NCI-H1092 treated with DMSO at 0.1 percent for 48 hours (cell line): ENCODE measurements at places on chromosomes 1 and 21.

- no peak for DNase-seq
These were observed 78.2 kb upstream of the RALGPS2 start for GRCh38 chr1:178646821-178647220.

DNA sequence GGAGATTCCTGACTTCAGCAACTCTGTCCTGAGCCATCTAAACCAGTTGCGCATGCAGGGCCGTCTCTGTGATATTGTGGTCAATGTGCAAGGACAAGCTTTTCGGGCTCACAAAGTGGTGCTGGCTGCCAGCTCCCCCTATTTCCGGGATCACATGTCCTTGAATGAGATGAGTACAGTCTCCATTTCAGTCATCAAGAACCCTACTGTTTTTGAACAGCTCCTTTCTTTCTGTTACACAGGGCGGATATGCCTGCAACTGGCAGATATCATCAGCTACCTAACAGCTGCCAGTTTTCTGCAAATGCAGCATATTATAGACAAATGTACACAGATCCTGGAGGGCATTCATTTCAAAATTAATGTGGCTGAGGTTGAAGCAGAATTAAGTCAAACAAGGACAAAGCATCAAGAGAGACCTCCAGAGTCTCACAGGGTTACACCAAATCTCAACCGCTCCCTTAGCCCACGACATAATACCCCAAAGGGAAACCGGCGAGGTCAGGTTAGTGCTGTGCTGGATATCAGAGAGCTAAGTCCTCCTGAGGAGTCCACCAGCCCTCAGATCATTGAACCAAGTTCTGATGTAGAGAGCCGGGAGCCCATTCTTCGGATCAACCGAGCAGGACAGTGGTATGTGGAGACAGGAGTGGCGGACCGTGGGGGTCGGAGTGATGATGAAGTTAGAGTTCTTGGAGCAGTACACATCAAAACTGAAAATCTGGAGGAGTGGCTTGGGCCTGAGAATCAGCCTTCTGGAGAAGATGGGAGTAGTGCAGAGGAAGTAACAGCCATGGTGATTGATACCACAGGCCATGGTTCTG, 2.3 kb downstream of the ZBTB37 start:
- DNase-seq = no peak

DNA sequence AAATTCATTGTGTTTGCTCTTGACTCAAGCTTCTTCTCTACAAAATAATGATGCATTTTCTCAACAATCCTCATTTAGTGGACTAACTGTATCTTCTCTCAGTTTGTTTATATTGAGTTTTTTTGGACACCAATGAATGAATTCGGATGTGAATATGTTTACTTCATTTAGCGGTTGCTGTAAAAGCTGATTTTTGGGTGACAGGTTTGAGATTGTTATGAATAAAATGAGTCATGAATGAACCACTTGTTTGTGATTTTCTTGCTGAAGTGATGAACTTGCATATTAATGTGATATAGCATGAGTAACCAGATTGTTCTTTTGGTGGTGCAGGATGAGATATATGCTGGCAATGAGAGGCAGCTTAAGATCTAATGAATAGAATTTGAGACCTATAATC, 3.1 kb downstream of the DNM3 start:
- no peak for DNase-seq

GRCh38 chr1:202349206-202349928, 868 bp downstream of the PPP1R12B start:
- DNase-seq = no peak

- no peak for DNase-seq
These were observed 135.9 kb upstream of the CHRM3 start for GRCh38 chr1:239250353-239251035.

DNA sequence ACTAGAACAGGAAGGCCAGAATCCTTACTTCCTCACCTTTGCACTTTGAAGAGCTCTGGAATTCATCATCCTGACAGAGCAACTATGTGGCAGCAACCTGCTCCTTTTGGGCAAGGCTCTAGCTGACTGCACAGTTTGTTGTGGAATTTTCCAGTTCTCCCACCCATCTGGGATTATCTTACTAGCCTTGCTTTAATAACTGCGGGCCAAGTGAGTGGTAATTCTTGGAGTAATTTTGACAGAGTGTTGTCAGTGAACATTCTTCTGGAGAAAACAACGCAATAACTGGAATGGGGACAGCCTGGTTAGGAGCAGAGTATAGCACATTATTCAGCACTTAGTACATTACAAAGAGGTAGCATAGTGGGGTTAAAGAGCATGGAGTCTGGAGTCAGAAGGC, 75.3 kb downstream of the NTMT2 start:
- DNase-seq = no peak

- DNase-seq = no peak
These were observed 162.6 kb upstream of the IRF2BP2 start for GRCh38 chr1:234772345-234773147.

GRCh38 chr1:109133815-109134214, 19.9 kb downstream of the ELAPOR1 start:
- DNase-seq = peak; percentile 43

DNA sequence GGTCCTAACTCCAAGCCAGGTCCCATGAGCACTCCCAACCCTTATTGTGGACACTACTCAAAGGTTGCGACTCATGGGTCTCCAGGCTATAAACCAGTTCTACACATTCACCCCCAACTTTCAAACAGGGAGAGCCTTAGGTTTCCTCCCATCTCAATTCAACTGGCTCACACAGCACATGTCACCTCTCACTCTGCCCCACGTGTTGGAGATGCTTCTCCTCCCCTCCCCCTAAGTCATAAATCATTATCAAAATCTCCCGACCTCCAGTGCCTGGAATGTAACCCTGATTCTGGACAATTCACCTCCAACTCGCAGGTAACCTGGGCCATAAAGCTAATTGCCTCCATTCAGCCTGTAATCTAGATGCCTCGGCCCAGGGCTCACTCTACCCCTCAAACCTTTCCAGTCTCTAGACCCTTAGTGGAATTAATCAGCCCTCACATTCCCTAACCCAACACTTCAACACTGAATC, 595 bp downstream of the AK2 start:
- peak; percentile 15 for DNase-seq

DNA sequence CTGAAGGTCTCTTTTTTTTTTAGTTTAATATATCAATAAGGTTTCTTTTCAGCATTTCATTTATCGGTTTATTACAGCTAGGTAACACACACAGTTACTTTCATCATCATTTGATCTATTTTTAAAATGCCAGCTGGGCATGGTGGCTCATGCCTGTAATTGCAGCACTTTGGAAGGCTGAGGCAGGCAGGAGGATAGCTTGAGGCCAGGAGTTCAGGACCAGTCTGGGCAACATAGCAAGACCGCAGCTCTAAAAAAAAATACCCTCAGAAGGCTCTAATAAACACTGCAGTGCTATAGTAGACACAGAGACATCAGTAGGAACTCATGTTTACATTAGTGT, 48.5 kb upstream of the VAMP3 start:
- DNase-seq = no peak

GRCh38 chr1:57506941-57507340, 83.1 kb upstream of the DAB1 start:
- DNase-seq = peak; percentile 3

- DNase-seq = peak; percentile 74
These were observed 147.6 kb upstream of the CAMK1G start for GRCh38 chr1:209435654-209436566.

DNA sequence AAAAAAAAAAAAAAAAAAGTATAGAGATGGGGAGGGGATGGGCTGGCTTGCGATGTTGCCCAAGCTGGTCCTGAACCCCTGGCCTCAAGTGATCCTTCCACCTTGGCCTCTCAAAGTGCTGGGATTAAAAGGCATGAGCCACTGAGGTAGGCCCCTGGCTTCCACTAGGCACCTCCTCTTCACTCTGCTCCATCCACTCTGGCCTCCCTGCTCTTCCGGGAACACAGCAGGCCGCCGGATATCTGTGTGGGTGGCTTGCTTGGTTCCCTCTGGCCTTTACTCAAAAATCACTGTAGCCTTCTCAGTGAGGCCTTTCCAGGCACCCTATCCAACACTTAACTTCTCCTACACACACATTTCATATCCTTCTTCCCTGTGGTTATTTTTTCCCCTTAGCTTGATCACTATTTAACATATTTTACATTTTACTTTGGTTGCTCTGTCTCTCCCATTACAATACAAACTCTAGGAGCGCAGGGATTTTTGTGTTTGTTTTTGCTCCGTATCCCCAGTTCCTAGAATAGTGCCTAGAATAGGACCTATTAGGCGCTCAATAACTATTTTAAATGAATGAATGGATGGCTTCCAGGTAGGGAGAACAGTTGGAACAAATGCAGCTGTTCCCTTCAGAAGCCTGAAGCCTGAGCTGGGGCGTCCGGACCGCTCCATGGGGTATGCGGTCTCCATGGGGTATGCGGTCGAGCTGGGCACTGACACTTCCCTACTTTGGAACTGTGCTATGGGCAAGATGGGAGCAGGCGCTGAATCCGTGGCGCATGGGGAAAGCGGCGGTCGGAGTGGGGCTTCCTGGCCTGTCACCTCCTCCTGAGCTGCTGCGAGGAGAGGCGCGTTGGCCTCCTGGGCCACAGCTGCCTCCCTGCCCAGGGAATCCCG, 46.7 kb downstream of the H3-3A start:
- DNase-seq = no peak

- DNase-seq = no peak
These were observed 27.0 kb upstream of the TIAM1 start for GRCh38 chr21:31370893-31371544.

GRCh38 chr1:37667023-37667671, 25.2 kb upstream of the CDCA8 start:
- DNase-seq = no peak

DNA sequence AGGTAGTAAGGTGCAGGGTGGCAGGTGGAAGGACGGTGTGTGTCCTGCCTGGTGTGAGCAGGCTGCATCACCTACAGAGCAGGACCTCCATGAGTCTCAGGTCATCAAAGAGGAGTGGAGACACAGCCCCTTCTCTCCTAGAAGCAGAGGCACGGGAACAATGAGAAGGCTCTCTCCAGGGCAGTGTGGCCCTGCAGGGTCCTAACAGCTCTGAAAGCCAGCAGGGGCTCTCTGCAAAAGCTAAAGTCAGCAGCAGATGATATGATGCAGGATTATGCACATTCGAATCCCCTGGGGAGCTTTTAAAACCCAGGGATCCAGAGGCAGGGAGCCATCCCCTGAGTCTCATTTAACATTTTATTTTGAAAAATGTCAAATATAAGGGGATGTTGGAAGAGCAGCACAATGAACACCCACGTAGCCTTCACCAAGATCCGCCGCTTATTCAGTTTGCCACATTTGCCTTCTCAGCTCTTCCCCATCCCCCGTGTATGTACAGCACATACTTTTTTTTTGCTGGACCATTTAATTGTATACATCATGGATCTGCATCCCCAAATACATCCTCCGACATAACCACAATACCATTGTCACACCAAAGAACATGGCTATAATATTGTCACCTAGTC, 88.1 kb downstream of the CNIH3 start:
- DNase-seq = no peak

- DNase-seq = no peak
These were observed 153.8 kb downstream of the MRPL39 start for GRCh38 chr21:25453524-25453923.

DNA sequence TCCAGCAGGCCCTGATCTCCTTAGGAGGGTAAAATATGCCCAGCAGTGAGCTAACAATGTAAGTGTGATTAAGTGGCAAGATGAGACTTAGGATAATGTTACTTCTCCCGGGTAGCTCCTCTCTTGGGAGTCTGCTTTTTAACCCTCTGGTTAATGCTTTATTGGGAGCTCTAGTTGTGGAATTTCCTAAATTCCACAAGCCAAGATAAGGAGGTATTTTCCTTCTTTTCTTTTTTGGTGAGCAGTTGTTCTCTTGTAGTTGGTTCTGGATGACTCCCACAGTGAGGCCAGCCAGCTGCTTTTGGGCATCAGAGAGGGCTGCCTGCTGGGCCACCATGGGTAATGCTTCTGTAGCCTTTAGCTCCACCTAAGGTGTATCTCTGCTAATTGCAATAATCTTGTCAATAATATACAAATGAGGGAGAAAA, 19.3 kb downstream of the C1orf52 start:
- DNase-seq = peak; percentile 7

DNA sequence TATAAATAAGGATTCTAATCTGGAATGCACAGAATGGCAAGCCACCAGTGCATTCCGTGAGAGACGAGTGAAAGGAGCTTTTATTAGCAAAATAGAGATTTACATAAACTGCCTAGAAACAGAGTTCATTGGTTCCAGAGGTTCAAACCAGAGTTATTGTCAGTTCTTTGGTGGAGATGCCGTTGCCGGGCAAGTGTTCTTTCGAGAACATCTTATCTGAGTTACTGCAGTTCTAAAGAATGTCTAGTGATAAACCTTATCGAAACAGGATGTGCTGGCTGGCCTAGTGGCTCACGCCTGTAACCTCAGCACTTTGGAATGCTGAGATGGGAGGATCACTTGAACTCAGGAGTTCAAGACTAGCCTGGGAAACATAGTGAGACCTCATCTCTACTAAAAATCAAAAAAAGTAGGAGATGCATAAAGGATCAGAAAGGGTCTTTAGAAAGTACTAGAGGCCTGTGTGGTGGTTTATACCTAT, 19.9 kb upstream of the EVI5 start:
- no peak for DNase-seq

GRCh38 chr21:14603202-14603601, 57.1 kb upstream of the SAMSN1 start:
- DNase-seq = no peak

DNA sequence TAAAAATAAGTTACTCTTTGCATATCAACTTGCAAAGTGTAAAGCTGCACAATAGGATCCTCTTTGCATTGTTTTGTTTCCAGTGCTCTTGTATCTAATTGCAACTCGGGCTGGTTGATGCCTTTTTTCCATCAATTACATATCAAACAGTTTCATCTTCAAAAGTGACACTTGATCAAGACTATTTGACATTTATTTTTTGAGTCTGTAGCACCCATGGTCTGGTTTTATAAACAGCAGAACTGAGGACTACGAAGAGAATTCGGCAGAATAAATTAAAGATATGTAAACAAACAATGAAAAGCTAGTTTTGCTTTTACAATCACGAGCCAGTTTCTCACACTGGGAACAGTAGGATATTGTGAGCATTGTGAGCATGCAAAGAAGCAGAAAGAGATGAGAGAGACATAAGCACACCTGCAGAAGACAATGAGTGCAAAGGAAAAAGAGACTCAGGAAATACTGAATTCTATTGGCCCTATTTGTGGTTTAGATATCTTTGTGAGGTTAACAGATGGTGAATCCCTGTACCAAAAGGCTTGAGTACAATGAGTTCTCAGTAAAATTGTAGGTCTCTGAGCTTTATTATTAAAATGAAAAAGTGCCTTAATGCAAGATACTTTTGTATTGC, 45.4 kb downstream of the RPL5 start:
- peak; percentile 2 for DNase-seq

GRCh38 chr21:42474043-42474831, 21.8 kb downstream of the RSPH1 start:
- no peak for DNase-seq

DNA sequence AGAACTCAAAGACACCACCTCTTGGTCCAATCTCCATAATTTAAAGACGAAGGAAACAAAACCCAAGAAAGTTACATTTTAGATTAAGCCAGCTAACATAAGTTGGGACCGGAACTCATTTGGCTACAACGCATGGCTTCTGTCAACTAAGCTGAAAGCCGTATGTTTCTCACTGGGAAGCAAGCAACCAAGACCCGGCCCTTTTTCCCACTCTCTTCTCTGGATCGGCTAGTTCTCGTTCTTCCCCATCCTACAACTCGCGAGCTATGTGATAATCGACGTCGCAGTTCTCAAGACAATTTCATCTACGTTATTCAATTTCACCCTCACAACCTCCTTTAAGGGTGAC, 601 bp downstream of the CCT8 start:
- DNase-seq = no peak

GRCh38 chr1:218371927-218372672, 27.0 kb downstream of the TGFB2 start:
- peak; percentile 67 for DNase-seq
